ENCODE measurements at places on chromosomes 5 and 9.

GRCh38 chr5:125510651-125511050 lies 764.2 kb upstream of the ZNF608 start:
- DNase-seq: no peak

DNA sequence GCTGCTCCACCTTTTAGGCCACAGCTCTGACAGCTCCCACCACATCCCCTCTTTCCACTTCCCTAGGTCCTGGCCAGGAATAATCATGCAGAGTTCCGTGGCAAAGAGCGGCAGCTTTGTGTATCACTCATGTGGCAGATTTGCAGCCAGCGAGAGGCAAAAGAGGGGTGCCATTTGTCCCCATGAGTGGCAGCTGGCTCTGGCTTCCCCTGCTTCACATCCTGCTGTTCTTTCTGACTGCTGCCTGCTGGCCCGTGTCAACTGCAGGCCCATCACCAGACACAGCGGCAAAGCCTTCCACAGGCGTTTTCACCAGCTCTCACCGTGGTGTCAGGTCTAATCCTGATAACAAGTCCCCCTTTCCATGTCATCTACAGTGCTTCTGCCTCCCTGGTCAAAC lies 430.6 kb upstream of the DAP start:
- no peak for DNase-seq

DNA sequence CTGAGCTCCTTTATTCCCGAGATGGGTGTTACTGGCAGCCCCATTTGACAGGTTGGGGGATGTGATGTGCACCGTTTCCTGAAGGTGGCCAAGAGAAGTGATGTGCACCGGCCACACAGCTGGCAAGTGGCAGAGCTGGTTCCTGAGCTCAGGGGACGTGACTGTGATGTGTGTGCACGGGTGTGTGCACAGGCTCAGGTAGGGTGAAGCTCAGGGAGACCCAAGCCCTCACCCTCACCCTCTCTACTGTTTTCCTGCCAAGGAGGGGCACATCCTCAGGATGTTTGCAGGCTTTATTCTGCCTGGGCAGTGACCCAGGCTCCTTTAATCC lies 56.6 kb downstream of the WWC1 start:
- no peak for DNase-seq

- DNase-seq: no peak
Observed at GRCh38 chr5:10459080-10460055, 17.7 kb downstream of the ROPN1L start.

DNA sequence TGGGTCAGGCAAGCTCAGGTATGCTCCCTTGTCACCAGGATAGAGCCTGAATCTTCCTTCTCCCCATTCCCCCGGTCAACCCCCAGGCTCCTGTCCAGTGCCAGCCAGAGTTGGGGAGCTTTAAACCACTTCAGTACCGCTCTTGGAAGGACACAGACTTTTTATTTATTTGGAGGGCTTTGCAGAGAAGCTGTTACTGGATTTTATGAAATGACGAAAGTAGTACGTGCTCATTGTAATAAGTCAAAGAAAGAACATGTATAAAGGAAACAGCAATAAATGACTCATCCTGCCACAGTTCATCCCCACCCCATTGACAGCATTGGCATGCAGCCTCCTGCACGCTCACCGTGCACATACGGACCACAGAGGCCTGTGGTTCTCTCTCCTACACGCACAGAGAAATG lies 230.3 kb downstream of the AUH start:
- DNase-seq: peak; percentile 85

DNA sequence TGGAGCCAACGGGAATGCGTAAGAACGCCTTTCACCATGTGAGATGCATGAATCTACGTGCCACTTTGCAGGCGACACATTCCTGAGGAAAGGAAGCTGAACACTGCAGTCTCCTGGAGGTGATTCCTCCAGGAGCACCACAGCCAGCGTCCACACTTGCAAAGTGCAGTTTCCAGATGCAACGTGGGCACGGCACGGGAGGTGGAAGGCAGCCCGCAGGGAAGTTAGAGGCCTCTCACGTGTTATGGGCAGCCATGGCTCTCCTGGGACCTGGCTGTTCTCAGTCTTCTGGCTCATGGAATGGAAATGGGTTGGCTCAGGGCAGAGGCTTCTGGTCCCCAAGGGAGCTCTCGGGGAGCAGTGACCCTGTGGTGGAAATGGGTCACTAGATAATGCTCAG lies 381.0 kb upstream of the IRX4 start:
- DNase-seq: no peak

DNA sequence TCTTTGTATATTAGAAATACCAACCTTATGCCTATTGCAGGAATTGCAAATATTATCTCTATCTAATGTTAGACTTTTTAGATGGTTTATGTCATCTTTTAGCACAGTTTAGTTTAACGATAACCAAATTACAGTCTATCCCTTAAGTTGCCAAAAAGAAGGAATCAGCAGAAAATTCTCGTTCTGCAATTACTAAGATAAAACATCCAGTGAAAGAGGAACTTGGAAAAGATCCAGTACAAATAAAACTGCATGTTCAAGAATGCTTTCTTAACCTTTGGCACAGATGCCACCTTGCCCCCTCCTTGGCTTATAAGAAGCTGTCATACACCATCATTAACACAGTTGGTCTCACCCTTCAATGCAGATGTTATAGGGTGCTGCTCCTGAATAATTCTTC lies 124.0 kb downstream of the SEMA5A start:
- DNase-seq: no peak

DNA sequence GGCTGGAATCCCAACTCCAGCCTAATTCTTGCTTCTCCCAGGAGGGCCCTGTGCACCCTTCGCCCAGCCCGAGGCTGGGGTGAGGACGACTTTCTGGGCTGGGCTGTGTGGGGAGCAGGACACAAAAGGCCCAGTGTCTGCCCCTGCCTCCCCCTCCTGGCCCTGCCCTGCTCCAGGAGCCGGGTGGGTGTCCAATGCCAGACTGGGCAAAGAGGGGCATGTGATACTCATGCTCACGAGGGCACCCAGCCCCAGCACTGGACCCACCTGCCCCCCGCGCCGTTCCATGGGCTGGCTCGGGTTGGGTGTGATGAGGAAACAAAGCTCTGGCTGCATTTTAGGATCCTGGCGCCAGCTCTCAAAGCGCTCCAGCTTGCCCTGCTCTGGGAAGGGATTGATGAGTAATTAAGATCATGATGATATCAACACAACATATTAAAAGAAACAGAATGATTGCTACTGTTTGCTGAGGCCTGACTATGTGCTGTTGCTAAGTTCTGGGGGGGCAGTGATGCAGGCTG lies 30.7 kb downstream of the LHX2 start:
- DNase-seq: no peak

DNA sequence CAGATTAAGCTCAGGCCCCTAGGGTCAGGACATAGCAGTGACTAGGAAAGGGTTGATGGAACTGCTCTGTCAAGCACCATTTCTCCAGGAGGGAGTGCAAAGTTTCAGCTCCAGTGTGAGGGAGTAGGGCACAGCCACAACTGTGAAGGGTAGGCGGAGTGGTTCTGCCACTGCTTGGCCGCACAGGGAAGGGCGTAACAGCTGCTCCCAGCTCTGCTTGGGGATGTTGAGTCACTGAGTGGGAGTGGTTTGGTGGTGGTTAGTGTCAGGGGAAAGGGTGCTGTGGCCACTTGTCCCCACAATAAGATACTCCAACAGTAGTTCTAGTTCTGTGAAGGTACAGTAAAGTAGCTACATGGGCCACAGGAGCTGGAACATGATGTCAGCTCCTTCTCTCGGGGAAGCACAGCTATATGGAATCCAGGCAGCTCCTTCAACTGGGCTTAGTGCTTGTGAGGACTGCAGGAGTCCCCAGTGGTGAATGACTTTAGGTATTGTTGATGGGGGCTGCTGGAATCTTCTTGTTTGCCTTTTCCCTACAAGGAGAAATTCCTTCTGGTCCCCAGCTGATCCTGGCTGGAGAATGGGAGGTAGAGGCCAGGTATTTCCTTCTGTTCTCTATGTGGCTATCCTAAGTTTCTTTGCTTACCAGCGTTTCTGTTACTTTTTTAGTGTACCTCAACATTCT lies 314.5 kb downstream of the SPATA31D1 start:
- no peak for DNase-seq

DNA sequence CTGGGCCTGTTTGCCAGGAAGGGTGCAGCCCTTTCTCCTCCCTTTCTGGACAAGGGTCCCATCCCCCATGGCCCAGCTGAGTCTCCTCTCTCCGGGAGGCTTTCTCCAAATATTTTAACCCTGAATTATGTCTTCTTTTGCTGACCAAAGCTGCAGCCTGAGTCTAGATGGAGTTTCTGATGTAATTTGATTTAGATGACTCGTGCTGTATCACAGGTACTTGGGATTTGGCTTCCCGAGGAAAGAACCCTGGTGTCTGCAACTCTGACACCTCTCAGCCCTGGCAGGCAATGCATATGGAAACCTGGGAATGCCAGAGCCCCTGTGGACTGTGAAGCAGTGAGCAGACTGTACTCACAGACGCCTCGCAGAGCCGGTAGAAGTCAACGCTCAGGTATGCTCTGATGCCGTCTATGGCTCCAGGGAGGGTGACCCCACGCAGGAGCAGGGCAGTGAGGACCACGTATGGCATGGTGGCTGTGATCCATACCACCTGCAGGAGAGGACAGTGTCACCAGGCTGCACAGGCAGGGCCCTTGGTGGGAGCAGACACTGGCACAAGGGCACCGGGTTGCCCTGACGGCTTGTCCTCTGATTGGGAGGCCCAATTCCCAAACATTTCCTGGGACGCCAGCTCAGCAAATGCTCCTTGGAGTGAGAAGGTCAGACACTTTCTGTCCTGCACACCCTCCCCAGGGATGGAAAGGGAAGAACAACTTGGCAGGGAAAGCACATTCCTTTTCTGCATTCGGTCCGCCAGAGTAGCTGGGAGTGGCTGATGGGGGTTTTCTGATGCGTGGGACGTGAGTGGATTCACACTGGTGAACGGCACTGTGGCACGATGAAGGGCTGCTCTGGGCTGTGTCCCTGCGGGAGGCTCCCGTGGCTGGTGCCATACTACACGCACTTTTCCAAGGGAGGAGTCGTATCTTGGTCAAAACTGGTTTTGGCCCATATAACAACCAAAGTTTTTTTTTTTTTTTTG lies 24.7 kb downstream of the SLC6A3 start:
- no peak for DNase-seq

DNA sequence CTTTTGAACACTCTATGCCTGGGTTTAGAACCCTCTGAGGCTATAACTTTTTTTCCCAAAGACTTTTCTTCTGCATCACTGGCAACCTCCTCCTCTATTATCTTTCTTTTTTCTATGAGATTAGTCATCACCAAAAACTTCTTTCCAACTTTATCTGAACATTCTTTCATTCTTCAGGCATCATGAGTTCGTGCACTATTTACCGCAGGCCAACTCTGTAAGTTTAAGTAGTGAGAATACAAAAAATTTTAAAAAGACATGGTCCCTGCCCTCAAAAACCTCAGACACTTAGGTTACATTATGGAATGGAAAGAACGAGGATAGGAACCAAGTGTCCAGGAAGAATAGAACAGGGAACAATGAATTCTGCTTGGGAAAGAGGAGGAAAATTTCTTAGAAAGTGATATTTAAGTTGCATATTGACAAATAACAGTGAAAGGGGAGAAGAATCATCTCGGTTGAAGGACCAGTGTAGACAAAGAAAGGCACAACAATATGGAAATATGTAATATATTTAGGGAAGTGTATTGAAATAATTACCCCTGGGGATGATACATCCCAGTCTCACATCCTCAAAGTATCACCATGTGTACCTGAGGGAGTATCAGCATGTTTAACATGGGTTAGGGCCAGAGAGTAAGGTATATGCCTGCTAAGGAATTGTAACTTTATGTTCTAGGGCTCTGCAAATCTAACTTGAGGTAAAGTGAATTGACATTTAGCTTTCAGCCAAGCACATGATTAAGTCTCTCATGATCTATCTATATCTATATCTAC lies 196.5 kb upstream of the NREP start:
- DNase-seq: no peak

DNA sequence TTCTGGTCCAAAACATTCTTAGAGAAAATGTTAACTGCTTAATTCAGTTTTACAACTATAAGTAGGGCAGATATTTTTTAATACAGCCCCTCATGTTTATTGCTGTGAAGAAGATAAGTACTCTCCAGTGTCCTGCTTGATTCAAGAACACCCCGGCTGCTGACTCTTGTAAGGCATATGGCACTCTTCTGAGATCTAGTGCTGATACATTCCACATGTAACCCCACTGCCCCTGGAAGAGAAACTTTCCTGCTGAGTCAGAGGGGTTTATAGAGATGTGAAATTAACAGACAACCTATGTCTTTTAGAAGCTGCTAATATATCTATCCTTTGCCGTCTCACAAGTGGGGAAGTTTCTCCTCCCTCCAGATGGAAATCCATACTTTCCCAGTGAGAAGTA lies 1.0 kb upstream of the MINAR2 start:
- DNase-seq: no peak

DNA sequence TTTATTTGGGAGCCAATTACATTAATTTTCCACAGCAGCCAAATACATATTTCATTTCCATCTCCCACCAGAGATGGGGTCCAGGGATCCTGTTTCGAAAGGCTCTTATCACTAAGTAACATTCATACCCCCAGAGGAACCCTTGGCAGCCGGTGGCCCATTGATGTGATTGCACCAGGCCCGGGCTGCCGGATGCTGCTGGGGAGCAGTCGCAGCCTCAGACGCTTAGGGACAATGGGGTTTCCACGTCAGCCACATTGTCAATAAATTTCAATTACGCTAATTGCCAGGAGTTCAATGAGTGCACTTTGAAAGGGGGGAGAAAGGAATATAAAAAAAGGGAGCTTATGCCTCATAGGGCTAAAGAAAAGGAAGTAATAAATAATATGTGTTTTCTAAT lies 478.8 kb upstream of the ADAMTS16 start:
- no peak for DNase-seq

- no peak for DNase-seq
Observed at GRCh38 chr5:33457126-33457525, 16.4 kb downstream of the TARS1 start.

DNA sequence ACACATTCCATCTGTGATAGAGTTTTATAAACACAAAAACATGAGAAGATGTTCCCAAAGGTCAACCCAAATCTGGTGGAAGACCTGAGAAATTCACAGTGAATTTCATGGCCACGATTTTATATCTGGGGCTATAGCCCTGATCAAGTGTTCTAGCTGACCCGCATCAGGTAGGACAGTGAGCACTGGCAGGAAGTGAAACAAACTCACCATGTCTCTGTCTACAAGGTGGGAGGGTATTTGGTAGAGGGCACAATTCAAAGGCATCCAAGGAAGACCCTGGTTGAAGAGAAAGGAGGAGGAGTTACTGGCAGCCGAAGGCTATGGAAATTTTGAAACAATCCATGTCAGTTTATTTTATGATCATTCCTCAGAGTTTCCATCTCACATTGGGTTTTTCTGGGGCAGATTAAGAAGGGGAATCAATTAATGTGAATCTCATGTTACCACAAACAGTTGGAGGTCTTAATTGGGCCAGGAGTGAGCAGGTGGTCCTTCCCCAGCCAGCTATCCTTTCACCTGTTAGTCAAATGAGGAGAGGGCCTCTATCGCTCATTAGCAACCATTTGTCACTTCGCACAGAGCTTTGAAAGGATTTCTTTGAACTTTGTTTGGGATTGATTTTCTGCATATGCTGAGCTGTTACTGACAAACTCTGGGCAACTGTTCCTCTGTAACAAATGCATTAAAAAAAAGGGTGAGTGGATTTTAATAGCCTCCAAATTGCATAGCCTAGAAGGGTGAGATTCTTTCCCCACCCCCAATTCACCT lies 612.0 kb upstream of the CLINT1 start:
- no peak for DNase-seq

Data from epithelial cell of prostate (primary cell).